ENCODE measurements at places on chromosomes 6 and 20. TPM values are rescaled to one million over a fixed set of nuclear protein-coding genes. Genes with fewer than 3 reads are reported as not detected.

DNA sequence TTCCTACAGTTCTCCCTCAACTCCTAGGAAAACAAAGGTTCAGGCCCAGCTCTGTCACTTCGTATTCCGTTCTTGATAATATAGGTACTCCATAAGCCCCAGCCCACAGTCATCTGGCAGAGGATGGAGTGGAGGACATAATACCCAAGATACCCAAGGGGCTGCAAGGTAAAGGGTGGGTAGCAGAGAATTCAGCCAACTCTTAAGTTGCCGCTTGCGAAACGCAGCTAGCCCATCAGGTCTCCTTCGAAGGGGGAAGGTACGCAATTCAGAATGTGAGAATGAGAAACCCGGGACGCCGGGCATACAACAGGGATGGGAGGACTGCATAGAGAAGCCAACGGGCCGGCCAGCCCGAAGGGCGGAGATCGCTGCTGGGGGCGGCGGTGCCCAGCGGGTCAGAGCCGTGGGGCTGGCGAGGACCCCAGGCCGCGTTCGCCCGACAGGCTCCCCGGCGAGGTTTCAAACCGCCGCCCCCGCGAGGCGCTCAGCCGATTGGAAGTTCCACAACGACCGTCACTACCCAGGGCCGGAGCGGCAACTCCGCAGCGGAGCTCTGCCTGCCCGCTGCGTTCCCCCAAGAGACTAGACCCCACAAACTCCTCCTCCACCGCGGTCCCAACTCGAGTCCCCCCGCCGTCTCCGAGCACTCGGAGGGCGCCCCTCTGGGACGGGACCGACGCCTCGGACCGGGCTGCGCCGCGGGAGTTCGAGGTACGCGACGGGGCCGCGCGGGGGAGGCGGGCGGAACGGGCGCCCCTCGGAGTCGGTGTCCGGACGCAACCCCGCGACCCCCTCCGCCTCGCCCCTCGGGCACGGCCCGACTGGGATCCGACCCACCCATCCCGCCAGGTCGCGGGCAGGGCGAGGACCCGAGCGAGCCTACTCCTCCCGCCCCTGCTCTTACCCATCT lies 911 bp downstream of the CDK19 start:
- DNase-seq, result peak; percentile 82
- H3K36me3 ChIP-seq, result no peaks in the 10 kb centered on the region
- peak overlapping the region; percentile 91 for H3K4me3 ChIP-seq
- peak overlapping the region; percentile 98 for H3K27ac ChIP-seq
- no peaks in the 10 kb centered on the region for H3K27me3 ChIP-seq
- no peaks in the 10 kb centered on the region for H3K4me1 ChIP-seq

DNA sequence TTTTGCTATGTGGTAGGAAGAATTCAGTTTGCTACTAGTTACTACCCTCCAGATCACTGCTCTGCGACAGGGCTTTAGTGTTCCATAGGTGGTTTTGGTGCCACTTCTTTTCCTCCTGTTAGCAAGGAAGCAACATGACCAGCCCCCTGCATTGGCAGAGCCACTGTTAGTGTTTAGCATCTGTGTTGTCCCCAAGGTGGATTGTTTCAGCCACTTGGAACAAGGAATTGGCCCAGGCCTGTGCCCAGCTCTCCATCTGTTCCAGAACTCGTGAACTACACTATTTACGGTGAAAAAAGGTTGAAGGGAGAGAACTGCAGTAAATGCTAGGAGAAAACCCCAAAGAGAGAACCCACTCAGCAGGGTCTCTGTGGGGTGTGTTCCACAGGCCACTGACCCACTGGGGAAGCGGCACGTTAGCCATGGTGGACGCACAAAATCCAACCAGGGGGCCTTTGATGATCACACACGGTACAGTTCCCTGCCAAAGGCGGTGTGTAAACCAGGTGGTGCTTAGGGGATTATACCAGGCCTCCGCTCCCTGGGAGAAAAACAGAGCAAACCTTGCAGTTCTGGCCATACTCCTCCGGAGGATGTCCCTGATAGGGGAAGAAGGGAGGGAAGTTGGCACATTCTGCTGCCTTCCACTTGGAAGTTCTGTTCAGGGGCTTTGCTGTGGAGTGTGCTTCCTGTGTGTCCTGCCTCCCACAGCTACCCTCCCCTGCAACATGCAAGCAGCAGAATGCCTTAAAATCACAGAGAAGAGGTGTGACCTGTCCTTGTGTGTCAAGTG lies 72.3 kb downstream of the LYRM2 start:
- no peak overlapping the region for H3K4me3 ChIP-seq
- H3K36me3 ChIP-seq, result peaks cover 49% of the 10 kb centered on the region
- peaks cover 7% of the 10 kb centered on the region for H3K4me1 ChIP-seq
- DNase-seq, result no peak

GRCh38 chr6:168666170-168666569 lies 225.2 kb downstream of the SMOC2 start:
- H3K4me3 ChIP-seq, result no peak overlapping the region
- H3K27me3 ChIP-seq, result no peaks in the 10 kb centered on the region
- no peaks in the 10 kb centered on the region for H3K36me3 ChIP-seq
- H3K27ac ChIP-seq, result no peak overlapping the region

GRCh38 chr6:130838250-130838860 lies 11.1 kb downstream of the SMLR1 start:
- no peak for DNase-seq
- peaks cover 27% of the 10 kb centered on the region for H3K36me3 ChIP-seq
- H3K27ac ChIP-seq, result no peak overlapping the region
- H3K27me3 ChIP-seq, result no peaks in the 10 kb centered on the region
- no peaks in the 10 kb centered on the region for H3K4me1 ChIP-seq

- H3K36me3 ChIP-seq, result no peaks in the 10 kb centered on the region
- H3K4me1 ChIP-seq, result peaks cover 3% of the 10 kb centered on the region
- no peak overlapping the region for H3K4me3 ChIP-seq
- DNase-seq, result no peak
Measured at GRCh38 chr6:118216751-118217150, 309.7 kb downstream of the SLC35F1 start.

DNA sequence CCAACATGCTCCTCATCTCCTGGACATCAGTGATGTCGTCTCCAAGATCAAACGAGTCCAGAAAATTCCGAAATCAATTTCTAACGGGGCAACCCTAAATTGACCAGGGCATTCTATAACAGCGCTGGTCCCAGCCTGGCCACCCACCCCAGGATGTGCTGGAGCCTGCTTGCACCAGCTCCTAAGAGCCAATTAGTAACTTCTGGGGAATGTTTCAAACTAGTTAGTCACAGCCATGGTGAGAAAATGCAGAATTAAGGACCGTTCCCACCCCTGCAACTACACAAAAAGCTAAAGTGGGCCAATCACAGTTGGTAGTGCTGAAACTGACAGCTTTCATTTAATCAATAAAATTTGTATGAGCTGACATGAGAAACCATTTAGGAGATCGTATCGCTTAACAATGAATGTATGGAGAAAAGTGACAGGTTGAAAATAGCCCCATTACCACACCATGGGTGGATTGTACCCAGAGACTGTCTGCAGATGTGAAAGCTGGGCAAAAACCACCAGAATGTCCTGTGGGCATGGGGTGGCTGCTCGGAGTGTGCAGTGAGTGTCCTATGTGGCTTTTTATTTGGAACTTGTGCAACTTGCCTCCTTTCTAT lies 165.7 kb upstream of the AFDN start:
- H3K4me1 ChIP-seq, result peaks cover 6% of the 10 kb centered on the region
- no peaks in the 10 kb centered on the region for H3K36me3 ChIP-seq
- H3K27me3 ChIP-seq, result no peaks in the 10 kb centered on the region

DNA sequence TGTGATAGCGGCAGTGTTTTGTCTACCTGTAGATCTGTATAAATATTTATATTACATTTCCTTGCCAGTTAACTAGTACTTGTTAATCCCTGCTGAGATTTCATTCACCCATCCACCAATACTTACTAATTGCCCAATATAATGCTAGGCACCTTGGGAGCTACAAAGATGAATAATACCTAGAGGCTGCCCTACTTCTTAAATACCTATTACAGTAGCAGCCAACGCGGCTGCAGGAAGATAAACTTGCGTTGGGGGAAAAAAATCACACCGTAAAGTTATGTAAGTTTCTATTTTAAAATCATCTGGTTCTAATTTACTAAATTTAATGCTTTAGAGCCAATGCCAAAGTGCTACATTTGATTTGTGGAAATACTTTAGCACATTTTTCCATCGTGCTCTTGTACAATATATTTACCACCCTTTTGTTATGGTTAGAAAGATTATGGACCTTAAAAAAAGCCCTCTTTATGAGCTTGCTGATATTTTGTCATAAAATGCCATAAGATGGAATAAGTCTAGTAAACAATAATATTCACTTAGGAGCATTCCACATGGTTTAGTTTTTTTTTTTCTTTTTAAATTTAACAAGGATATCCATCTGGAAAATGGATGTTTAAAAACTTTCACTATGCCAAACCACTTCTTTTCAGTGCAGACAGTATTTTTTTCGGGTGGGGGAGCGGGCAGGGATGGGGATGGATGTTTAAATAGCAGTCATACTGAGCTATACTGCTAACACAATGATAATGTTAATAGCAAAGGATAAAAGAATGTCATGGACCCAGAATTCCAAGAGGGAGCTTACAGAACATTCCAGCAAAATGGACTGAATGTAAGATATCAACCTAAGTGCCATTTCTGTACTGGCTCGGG lies 13.2 kb upstream of the NEDD9 start:
- no peak overlapping the region for H3K27ac ChIP-seq
- H3K4me3 ChIP-seq, result no peak overlapping the region
- no peaks in the 10 kb centered on the region for H3K27me3 ChIP-seq
- peak; percentile 6 for DNase-seq
- no peaks in the 10 kb centered on the region for H3K36me3 ChIP-seq
- H3K4me1 ChIP-seq, result no peaks in the 10 kb centered on the region

DNA sequence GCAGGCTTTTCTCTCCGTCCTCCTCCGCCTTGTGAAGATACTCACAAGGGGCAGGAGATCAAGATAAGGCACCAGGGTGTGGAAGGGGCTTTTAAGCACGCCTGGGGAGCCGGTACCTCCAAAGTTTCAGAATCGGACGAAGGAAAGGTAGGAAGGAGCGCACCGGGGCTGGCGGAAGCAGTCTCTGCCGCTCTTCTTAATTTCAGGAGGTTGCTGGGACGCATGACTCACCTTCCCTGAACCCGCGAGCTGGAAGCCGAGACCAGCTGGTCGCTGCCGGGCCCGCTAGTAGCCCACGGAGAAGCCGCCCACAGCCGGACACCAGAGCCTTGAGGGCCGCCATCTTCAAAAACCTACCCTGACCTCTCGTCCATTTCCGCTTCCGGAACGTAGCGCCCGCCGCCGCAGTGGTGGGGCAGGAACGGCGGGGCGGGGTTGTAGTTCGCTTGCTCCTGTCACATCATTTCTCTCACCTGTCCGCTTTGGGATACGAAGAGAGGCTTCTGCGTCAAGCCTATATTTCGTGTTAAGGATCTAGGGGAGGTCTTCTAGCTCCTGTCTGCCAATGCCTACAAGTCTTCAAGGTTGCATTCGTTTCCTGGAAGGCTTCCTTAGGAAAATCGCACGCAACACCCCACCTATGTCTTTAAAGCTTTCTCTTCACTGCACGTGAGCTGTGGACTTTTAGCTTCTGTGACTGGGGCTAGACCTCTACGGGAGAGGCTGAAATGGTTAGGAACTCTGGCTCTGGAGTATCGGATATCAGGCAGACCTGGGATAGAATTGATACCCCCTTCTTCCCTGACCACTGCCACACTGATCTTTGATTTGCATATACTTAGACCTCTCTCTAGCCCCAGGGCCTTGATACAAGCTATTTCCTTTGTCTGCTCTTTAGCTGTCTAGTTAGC lies at the start of gene MRPS18A:
TSS of gene MRPS18A (minus strand) at position 355 of the 911 bp plus-strand sequence. CDS start at position 343, 12 bp downstream.
- peak within 1 kb of the TSS; percentile 99 for H3K4me3 ChIP-seq
- H3K4me1 ChIP-seq, result peaks cover 11% of the 10 kb centered on the region
- H3K27ac ChIP-seq, result no peak within 1 kb of the TSS
- H3K27me3 ChIP-seq, result no peaks in the 10 kb centered on the region

DNA sequence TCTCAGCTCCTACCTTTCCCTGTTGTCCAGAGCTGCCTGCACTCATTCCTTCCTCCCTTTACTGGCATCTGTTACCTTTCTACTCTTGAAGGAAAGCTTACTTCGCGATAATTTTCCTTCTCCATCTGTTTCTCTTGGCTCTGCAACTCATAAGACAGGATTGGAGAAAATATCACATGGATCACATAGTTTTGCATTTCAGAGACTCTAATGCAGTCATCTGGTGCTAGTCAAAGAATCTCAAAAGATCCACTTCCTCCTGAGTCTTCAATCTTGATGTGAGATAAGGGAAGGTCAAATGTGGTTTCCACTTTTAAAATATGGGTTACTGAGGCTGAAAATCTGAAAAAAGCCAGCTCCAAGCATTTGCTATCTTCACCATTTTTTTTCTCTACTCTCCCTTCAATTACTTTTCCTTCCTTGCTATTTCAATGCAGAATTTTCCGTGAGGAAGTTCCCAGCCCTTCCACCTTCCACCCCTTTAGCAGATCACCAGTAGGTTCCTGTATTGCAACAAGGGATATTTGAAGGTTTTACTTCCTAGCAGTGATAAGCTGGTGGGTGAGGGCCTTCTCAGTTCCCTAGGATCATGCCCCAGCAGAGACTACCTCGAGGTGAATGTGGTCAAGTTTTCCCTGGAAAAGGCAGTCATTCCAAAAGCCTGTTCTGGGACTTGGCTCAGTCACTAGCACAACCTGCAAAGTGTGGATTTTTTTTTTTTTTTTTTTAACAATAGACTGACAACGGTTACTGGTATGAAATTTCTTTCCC lies 62.8 kb upstream of the LRRC1 start:
- no peak for DNase-seq
- H3K4me3 ChIP-seq, result no peak overlapping the region
- H3K27ac ChIP-seq, result no peak overlapping the region

Gene RBPJL
- not detected for total RNA-seq

Gene SRSF6
- total RNA-seq, result 199 TPM

Gene RIN2
- 6.4 TPM for total RNA-seq

Gene SMIM28
- total RNA-seq, result not detected

Gene DYNLT2
- total RNA-seq, result 1.5 TPM

Gene RFX6
- 0.66 TPM for total RNA-seq

Gene IL20RA
- total RNA-seq, result 0.57 TPM

Measured in endodermal cell (in vitro differentiated cells).